ENCODE measurements at places on chromosomes 2 and 18. TPM values are rescaled to one million over a fixed set of nuclear protein-coding genes. Genes with fewer than 3 reads are reported as not detected.

NYAP2 gene
- total RNA-seq, result not detected

TUBA4B gene
- not detected for total RNA-seq

SOX11 gene
- total RNA-seq, result not detected

DNA sequence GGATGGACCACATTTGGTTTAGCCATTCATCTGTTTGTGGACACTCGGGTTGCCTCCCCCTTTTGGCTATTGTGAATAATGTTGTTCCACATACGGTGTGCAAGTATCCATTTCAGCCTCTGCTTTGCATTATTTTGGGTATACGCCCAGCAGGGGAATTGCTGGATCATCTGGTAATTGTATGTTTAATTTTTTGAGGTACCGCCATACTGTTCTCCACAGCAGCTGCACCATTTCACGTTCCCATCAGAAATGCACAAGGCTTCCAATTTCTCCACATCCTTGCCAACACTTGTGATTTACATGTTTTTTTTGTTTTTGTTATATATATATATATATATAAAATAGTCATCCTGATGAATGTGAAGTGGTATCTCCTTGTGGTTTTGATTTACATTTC, 54.6 kb upstream of the TWIST2 start:
- no peak for DNase-seq

DNA sequence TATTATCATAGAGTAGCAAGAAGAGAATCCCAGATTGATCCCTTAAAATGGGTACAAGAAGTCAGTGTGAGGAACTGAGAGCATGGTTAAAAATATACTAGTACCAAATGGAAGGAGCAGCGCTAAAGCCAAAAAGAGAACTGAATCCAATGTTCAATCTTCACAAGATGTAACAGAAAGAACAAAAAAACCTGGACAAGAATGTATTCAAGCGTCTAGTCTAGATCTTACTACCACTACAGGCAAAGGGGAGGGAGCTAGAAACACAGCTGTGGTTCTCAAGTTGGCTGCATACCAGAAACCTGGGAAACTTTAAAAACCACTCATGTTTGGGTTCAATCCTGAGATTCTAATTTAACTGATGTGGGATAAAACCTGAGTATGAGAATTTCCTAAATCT, 57.5 kb downstream of the PIAS2 start:
- DNase-seq, result no peak

GRCh38 chr2:170582313-170582712, 132.8 kb upstream of the SP5 start:
- DNase-seq, result no peak

GRCh38 chr2:238994876-238995275, 147.0 kb downstream of the TWIST2 start:
- DNase-seq, result no peak

Measured in dermis microvascular lymphatic vessel endothelial cell (primary cell).